ENCODE measurements at places on chromosomes 1 and 21.

DNA sequence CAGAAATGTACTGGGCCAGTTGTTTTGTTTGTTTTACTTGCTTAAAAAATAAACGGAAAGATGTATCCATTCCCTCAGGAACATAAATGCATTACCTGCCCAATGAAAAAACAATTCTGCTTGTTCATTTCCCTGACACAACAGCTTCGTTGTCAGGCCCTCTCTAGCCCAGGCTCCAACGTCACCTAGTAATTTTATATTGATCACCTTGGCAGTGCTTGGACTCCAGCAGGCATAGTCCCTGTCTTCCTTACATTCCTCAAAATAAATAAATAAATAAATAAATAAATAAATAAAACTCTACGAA, 1.2 kb downstream of the CEP170 start:
- DNase-seq, result no peak

DNA sequence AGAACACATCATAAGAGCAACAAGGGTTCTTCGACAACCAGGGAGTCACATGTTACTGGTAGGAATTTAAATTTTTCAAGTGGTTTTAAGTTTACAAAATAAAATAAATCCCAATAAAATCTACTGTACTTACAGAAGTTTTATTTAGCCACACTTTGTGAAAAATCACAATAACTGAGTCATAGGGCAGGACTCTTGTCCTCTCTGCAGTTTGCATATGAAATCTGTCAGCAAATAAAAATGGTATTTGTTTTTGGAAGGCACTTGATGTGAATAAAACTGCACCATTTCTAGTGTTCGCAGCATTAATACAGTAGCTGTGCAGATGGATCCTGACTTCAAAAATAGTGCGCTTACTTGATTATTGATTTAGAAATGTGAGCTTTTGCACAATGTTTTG, 150.4 kb downstream of the LBR start:
- DNase-seq, result no peak

DNA sequence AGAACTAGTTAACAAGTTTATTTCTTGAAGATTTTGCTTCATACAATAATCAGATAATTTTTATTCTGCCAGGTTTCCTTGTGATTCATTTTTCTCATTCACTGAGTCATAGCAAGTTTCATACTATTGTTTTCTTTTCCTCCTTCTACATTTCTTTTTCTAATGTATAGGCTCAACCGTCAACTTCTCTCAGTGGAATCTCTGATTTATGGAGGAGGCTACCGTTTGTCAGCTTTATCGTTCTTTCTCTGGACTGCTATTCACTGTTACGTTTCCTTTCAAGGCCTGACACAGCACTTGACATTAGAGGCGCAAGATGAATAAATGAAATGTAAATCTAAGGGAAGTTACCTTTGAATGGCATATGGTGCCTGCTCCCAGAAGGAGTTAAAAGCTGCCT, 284.3 kb upstream of the NR5A2 start:
- DNase-seq, result no peak

DNA sequence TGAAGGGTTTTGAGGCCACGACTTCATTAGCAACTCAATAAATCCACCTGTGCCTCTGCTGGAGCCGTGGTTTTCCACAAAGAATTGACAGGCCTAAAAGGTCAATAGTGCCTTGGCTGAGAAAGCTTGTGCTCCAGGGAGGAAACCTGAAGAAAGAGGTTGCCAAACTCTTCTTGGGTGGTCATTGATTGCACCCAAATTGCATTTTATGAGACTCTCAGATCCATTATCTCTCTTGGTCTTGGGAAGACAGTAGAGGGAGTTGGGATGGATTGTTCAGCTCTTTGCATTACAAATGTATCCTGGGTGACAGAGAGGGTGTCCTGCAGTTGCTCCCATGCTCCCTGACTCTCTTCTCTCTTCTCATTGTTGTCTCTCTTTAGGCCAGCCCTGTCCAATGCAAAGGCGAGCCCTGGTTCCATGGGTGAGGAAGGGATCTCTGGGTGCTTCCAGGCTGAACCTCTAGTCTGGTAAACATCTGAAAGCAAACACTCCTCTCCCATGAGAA, 46.1 kb upstream of the HTR1D start:
- no peak for DNase-seq

DNA sequence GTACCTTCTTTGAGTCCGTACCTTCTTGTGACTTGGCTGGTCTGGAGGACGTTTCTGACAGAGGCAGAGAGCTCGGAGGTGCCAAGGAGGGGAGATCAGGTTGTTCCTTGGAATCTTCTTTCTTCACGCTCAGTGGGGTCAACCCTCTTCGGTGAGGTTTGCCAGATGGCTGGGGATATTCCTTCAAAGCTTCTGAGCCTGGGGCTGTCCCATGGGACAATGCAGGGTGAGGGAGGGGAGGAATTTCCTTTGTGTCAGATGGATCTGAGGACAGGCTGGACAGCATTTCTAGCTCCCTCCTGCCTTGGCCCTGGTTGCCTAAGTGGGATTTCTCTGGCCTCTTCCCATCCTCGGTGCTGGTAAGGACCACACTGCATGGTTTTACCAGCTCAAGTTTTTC, 95.5 kb upstream of the EDN2 start:
- no peak for DNase-seq

DNA sequence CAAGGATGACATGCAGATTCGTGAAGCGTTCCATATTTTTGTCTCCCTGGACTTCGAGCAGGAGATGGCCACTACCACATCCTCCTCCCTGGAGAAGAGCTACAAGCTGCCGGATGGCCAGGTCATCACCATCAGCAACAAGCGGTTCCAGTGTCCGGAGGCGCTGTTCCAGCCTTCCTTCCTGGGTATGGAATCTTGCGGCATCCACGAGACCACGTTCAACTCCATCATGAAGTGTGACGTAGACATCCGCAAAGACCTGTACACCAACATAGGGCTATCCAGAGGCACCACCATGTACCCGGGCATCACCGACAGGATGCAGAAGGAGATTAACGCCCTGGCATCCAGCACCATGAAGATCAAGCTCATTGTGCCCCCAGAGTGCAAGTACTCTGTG, 3.3 kb downstream of the TMEM222 start:
- DNase-seq, result no peak

DNA sequence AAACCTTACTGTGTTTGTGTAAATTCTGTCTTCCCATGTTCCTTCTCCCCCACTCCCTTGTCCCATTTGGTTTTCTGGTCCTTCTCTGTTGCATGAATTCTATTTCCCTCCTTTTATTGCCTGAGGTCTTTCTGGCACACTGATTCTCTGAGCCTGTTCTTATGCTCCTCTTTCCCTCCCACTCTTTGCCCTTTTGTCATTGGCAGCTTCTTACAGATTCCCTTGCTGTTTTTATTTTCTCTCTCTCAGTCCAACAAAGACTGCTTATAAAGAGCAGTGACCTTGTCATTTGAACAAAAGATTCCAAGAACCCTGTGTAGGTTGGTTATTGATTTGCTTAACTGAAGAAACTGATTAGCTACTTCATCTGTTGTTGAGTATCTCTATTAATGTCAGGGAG, 49.7 kb downstream of the GPR52 start:
- no peak for DNase-seq

- no peak for DNase-seq
Observed at GRCh38 chr1:229380536-229381160, 37.8 kb upstream of the CCSAP start.

- no peak for DNase-seq
Observed at GRCh38 chr1:162422662-162423375, 10.9 kb upstream of the SH2D1B start.

Data from activated CD4-positive, alpha-beta T cell treated with anti-CD3 and anti-CD28 coated beads for 1 hour (primary cell).